ENCODE measurements at places on chromosomes 16 and 17.

- no peak for DNase-seq
Observed at GRCh38 chr16:80006241-80007215, 406.0 kb upstream of the MAF start.

DNA sequence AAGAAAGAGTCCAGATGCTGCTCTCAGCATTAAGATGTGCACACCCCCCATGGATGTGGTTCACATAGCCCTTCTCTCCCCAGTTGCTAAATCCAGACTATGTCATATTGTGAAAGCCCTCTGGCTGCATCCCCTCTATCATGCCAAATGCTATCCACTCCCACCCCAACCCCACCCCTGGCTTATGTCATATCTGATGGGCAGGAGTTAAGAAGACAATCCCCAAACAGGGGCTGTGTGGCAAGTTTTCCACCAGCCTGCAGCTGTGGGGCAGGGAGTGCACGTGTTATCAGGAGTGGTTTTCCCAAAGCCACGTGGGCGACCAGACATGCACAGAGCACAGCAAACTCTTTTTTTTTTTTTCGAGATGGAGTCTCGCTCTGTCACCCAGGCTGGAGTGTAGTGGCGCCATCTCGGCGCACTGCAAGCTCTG lies 10.0 kb downstream of the FAM117A start:
- no peak for DNase-seq

DNA sequence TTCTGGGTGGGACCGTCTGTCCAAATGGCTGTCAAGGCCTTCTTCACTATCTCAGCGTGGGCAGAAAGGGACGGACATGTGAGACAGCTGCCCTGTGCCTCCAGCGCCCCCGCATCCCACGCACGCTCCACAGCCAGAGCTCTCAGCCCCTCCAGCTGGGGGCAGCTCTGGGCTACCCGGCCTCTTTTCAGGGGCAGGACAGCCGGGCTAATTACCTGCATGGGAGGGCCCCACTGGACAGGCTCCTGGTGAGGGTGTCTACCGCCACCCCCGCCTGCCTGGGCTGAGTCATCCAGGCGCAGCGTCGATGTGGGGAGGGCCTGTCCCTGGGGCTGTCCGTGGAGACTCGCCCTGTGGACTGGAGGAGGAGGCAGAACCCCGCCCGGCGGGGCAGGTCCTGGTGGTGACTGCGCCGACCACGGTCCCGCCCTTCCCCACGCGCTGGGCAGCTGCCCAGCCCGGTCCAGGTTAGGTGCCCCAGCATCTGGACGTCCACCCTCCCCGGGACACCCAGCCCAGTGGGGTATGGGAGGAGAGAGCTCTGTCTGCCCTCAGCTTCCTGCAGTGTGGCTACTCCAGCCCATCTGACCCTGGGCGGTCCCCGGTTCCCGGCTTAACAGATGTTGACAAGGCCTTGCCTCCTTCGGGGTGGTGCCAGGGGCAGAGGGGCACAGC lies 5.9 kb upstream of the METRNL start:
- DNase-seq = no peak

DNA sequence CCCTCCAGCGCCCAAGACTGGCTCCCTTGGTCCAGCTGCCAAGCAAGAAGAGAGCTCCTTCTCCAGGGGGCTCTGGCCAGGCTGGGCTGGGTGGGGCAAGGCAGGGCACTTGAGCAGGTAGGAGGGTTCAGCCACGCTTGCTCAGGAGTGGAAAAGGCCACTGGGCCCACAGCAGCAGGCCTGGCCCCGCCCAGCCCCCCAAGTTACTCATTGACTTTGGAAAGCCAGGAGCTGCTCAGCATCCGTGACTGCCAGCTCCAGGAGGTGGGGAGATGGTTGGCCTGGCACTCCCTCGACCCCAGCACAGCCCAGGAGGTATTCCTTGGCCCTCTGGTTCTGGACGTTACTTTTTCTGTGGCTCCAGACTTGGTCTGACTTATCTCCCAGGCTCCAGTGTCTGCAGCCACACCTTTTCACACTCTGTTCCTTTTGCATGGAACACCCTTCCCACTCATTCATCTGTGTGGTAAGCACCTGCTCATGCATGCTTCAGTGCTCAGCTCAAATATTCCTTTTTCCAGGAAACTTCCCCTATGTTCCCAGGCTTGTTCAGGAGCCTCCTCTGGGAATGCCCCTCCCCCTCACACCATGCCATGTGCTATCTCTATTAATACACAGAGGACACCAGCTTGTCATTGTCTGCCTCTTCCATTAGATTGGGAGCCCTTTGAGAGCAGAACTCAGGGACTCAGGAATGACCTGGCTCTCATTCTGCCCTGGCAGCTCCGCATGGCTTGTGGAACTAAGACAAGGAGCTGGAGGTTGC lies at the start of gene CDH16:
TSS of gene CDH16 (minus strand) at position 83 of the 766 bp plus-strand sequence. CDS start 820 bp downstream, outside the sequence.
- DNase-seq = no peak

GRCh38 chr16:67291461-67291860 lies 12.1 kb downstream of the PLEKHG4 start:
- DNase-seq = no peak

DNA sequence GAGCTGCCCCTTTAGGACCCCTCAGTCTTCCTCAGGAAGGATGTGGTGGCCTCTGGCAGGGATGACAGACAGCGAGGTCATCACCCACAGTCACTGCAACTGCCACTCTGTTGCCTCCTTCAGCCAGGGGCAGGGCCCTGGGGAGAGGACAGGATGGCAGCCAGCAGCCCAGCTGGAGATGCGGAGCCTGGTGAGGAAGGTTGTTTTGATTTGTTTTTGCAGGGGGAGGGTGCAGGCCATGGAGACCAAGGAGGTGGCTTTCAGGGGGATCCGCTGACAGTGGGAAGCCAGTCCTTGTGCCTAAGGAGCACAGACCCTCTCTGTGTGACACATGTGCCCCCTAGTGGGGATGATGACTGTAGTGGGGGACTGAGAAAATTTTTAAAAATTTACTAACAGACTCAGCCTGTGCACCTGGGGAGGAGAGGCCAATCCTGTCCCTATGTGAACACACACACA lies 7.4 kb downstream of the PRCD start:
- DNase-seq = no peak

DNA sequence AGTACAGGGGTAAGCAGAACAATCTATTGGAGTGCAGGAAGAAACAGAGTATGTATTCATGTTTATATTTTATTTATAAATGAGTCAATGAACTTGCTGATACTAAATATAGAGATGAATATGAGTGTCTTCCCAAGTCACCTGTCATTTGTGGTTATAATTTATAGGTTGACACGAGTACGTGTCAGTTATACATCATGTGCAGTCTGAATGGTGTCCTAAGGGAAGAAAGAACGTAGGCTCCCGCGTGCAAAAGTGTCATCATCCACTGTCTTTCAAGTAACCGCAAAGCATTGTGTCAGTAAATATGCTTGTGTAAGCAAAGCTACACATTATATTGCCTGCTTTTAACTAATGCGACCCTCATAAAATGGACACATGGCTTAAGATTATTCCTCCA lies 786.1 kb downstream of the KCNJ2 start:
- DNase-seq = no peak

- no peak for DNase-seq
Observed at GRCh38 chr16:56577300-56577625, 12.1 kb upstream of the MT3 start.

DNA sequence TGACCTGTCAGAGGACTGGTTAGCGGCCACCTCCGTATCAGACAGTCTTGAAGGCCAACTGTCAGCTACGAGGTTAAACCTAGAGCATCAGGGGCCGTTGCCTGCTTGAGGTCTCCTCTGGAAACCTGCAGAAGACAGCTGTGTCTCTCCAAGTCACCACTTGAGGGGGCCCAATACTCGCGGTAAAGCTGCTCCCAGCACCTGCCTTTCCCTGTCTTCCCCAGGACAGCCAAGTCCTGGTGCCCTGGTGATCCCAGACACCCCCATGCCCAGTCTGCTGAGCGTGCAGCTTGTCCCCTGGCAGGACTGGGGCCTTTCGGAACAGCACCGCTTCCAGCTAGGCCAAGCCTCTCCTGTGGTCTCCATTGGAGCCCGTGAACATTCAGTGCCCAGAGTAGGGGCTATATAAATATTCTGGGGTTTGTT lies 80.1 kb downstream of the DNAH17 start:
- peak; percentile 87 for DNase-seq

DNA sequence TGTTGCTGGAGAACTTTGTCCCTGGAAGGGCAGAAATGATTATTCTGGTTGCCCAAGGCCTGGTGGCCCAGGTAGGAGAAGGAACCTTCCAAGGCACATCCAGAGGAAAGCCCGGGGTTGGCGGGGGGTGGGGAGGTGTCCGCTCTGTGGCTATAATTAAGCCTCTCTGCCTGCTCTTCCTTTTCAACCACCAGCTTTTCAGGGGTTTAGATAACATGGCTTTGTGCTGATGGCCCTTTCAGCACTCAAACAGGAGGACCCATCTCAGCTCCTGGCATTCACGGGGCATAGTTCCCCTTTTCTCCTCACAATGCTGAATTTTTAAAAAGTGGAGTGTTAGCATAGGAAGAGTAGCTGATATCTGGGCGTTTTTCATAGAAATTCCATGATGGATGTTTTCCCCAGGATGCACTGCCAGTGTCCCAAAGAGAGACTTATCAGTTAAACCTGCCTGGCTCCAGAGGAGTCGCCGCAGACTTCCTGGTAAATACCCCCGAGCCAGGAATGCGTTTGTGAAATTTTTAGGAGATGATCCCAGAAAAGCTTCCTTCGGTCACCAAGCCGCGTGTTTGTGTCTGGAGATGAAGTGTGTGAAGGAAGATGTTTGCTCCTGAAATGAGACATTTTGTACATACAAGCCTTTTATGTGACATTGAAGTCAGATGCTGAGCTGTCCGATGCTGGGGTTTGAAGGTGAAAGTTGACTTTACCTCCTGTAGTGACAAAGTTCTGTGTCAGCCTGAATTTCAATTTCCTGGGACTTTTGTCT lies 188.5 kb downstream of the MSI2 start:
- DNase-seq = no peak

DNA sequence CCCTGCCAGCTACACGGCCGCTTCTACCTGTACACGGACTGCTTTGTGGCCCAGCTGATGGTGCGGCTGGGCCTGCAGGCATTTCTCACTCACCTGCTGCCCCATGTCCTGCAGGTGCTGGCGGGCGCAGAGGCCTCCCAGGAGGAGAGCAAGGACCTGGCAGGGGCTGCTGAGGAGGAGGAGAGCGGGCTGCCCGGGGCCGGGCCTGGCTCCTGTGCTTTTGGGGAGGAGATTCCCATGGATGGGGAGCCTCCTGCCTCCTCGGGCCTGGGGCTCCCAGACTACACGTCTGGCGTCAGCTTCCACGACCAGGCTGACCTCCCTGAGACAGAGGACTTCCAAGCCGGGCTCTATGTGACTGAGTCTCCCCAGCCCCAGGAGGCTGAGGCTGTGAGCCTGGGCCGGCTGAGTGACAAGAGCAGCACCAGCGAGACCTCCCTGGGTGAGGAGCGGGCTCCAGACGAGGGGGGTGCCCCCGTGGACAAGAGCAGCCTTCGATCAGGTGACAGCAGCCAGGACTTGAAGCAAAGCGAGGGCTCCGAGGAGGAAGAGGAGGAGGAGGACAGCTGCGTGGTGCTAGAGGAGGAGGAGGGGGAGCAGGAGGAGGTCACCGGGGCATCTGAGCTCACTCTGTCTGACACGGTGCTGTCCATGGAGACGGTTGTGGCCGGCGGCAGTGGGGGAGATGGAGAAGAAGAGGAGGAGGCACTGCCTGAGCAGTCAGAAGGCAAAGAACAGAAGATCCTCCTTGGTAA lies 3.5 kb downstream of the WDR81 start:
- no peak for DNase-seq

Data from NCI-H510A treated with DMSO at 0.1 percent for 48 hours (cell line).